ENCODE measurements at places on chromosomes 2 and 18. TPM values are rescaled to one million over a fixed set of nuclear protein-coding genes. Genes with fewer than 3 reads are reported as not detected.

Gene NEURL3
- total RNA-seq: 0.49 TPM

Gene CELF4
- total RNA-seq: not detected

Gene REG3G
- not detected for total RNA-seq

Gene SMAD2
- total RNA-seq: 47.9 TPM

Gene HOXD11
- 19.2 TPM for total RNA-seq

Gene NLRC4
- total RNA-seq: not detected

Gene ALPI
- total RNA-seq: not detected

Gene FOXI3
- total RNA-seq: not detected

Gene MBOAT2
- 20.8 TPM for total RNA-seq

Gene SIGLEC15
- 29.2 TPM for total RNA-seq

Gene COMMD1
- 34.4 TPM for total RNA-seq

Gene NEU2
- total RNA-seq: not detected

Gene NCK2
- total RNA-seq: 50.8 TPM

Gene UCN
- total RNA-seq: 0.65 TPM

Gene RBFA
- 30.0 TPM for total RNA-seq

Gene C2orf66
- total RNA-seq: not detected

Gene PCBP1
- 175 TPM for total RNA-seq

Gene SERTAD2
- total RNA-seq: 11.6 TPM

Gene REG3A
- not detected for total RNA-seq
